ENCODE measurements at places on chromosomes 4 and X.

DNA sequence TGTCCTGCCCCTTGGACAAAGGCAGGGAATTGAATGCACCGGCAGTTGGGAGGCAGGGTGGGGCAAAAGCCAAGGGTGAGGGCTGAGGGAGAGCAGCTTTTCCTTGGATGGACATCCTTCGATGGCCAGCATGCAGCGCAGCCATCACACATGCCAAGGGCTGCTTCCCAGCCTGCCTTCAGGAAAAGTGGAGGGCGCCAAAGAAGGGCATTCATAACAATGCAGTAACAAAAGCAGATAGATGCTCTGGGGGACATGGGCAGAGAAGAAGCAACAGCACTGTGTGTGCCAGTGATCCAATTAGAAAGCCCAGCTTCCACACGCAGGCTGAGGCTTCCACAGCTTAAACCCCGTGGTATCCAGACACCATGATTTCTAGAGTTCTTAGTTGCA is 71.5 kb downstream of the TSPAN5 start:
- DNase-seq = no peak

DNA sequence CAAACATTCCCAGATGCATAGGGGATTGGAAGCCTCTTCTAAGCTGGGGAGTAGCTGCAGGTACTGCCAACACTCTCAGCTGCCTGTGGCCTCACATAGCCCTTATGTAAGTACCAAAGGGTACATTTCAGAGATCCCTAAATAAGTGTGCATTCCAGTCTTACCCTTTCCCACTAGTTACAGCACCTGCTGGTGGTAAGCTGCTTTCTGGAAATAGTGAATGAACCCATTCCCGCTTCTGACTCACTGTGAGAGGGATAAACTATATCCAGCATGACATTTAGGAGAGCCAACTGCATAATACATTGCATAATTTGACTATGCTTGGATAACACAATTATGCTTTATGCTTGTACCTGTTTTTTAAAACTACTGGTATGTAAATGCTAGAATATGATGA is 149.0 kb downstream of the FAM13A start:
- peak; percentile 44 for DNase-seq

- no peak for DNase-seq
Measured at GRCh38 chr4:61407642-61408618, 207.8 kb downstream of the ADGRL3 start.

GRCh38 chr4:3250438-3250955 is 1.5 kb downstream of the MSANTD1 start:
- no peak for DNase-seq

DNA sequence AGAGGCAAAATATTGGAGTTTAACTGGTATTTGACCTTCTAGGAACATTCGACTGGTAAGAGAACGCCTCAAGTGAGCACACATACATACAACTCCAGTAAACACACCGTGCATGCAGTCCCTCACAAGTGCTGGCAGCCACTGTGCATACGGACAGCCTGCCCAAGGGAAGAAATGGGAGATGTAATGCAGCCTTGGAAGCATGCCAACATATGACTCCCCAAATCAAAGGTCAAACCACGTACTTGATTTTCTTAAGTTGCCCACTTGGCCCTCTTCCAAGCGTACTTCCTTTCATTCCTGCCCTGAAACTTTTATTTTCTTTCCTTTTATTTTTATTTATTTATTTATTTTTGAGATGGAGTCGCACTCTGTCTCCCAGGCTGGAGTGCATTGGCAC is 206.6 kb downstream of the SPRY1 start:
- peak; percentile 25 for DNase-seq

- DNase-seq = peak; percentile 64
Measured at GRCh38 chr4:176383273-176384077, 63.7 kb downstream of the SPCS3 start.

DNA sequence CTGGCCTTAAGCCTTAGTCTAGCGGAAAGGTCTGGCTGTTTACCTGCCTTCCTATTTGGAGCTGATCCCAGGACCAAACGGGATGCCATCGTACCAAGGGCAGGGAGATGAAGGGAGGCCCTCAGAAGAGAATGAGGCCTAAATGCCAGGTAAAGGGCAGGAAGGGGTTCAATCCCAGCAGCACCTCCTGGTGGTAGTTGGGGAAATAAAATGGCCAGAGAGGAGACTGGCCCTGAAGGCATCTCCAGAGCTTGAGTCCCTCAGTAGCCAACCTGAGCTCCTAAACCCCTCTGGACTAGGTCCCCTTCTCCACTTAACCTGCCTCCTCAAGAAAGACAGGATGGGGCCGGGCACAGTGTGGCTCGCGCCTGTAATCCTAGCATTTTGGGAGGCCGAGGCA is 53.7 kb downstream of the KDM5C start:
- no peak for DNase-seq

- DNase-seq = no peak
Measured at GRCh38 chr4:675980-676870, 1.9 kb downstream of the MYL5 start.

DNA sequence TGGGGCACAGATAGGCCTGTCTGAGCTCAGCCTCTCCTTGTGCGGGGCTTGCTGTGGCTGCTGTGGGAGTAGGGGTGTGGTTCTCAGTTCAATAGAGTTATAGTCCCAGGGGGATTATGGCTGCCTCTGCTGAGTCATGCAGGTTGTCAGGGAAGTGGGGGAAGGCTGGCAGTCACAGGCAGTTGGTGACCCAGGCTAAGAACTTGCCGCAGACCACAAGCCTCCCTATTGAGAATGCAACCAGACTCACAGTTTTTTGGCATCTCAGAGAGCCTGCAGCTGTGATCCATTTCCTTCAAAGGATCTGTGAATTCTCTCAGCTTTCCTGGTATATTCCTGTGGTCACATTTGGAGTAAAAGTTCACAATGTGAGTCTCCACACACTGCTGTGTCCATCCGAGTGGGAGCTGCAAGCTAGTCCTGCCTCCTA is 364.9 kb downstream of the ZNF674 start:
- DNase-seq = peak; percentile 70

DNA sequence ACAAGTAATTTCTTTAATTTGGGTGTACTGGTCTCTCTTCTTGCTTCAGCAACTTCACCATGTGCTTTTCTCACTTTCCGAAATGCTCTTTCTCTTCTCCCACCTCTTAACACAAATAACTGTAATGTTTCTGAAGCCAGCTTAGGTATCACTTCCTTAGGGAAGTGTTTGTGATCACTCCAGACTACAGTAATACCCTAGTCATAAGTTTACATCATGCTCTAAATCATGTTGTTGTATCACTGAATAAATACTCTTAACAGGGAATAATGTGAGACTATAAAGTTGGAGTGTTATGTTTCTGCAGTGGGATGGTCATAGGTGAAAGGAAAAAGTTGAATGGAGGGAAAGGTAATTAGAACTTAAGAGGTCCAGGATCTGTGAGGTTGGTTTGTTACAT is 712.3 kb downstream of the C4orf33 start:
- DNase-seq = no peak

DNA sequence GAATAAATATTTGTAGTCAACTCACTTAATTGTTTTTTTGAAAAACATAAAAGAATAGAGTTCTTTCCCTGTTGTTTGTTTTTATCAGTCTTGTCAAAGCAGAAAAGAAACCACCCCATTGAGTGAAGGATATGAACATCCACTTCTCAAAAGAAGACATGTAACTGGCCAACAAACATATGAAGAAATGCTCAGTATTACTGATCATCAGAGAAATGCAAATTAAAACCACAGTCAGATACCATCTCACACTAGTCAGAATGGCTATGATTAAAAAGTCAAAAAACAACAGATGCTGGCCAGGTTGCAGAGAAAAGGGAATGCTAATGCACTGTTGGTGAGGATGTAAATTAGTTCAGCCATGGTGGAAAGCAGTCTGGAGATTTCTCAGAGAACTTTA is 326.1 kb upstream of the EMCN start:
- no peak for DNase-seq

GRCh38 chr4:144782345-144782744 is 136.4 kb downstream of the HHIP start:
- DNase-seq = peak; percentile 22

DNA sequence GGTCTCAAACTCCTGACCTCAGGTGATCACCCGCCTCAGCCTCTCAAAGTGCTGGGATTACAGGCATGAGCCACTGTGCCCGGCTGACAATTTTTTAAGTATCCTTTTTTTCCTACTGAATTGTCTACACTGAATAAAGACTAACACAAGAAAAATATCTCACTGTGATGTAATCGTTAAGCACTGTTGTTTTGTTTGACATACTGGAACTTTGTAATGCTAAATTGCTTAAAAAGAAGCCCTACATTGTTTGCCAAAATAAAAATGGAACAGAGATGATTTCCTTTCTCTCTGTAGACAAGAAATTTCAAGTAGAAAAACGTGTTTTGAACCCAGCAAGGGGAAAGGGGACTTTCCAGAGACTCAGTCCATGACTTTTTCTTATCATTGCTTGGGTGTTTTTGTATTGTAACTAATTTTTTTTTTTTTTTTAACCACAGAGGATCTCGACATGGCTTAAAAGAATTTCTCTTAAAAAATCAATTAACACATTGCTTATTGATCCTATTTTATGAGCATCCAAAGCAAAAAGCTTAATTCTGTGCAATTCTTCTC is 74.9 kb downstream of the TMEM156 start:
- DNase-seq = no peak

DNA sequence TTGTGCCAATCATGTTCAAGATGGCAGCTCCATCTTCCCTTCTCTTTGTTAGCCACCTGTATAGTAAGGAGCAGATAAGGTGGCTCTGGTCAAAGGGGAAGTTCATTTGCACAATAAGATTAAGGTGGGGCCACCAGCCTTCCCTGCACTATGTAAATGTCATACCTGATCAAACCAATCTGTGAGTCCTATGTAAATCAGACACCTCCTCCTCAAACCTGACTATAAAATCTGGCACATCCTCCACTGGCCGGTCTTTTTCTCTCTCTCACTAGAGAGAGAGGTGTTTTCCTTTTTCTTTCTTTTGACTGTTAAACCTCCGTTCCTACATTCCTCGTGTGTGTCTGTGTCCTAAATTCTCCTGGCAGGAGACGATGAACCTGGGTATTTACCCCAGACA is 572.5 kb upstream of the AADAT start:
- no peak for DNase-seq

DNA sequence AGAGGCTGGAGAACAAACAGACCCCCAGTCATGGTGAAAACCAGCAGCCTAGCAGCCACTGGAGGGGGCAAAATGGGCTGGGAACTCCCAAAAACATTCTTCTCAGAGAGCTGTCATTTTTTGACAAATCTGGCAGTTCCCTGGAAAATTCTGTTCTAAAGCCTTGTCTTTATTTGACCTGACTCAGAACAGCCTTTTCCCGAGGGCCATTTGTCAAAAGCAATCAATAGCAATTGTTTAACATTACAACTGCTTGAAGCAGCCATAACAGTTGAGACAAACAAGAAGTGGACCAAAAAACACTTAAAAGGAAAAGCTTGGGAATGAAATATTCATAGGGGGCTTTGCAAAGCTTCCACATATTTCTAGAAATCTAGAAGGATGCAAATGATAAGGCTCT is 39.6 kb downstream of the SOWAHB start:
- DNase-seq = no peak

- peak; percentile 48 for DNase-seq
Measured at GRCh38 chr4:158729716-158730559, 6.7 kb upstream of the PPID start.

- DNase-seq = no peak
Measured at GRCh38 chr4:86957215-86957614, 22.4 kb downstream of the AFF1 start.

DNA sequence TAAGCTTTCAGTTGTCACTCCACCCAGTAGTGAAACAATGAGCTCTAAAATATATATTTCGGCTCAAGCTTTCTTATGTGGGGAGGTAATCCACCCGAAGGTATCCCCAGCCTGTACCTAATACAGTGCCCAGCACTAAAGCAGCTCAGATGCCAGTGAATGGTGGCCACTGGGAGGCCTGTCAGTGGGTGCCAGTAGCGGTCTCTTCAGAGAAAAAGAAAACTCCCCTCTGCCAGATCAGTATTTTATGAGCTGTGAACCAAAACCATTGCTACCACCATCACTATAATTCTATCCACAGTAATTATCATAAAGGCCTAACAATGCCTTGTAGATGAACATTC is 835 bp upstream of the NFKB1 start:
- peak; percentile 10 for DNase-seq

DNA sequence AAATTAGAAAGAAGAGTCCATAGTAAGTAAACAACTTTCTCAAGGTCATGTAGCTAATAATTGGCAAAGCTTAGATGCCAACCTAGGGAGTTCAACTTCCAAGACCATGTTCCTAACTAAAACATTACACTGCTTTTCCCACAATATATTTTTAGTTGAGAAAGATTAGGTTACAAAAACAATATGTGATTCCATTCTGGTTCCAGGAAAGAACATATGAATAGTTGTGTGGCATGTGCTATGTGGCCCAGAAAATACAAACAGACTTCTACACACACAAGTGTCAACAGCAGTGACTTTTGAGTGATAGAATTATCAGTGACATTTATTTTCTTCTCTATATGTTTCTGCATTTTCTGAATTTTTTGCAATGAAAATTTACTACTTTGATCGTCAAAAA is 62.7 kb upstream of the EDNRA start:
- DNase-seq = no peak

GRCh38 chrX:129534816-129535578 is 5.1 kb upstream of the OCRL start:
- peak; percentile 35 for DNase-seq

DNA sequence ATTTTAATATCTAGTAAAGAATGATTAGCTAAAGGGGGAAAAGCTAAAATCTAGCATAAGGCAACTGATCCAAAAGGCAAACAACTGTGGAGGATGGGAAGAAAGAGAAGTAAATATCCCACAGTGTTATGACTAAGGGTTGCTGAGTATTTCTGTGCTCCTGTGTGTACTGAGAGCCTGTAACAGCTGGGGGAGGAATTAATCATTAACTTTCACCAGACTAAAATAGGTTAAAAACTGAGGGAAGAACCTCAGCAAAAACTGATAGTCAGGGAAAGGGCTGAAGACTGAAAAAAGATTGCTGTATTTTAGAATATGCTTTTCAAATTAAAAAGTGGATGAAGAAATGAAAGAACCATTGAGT is 365.9 kb downstream of the CXXC4 start:
- DNase-seq = no peak

GRCh38 chr4:3417448-3417847 is 24.3 kb upstream of the HGFAC start:
- DNase-seq = no peak

DNA sequence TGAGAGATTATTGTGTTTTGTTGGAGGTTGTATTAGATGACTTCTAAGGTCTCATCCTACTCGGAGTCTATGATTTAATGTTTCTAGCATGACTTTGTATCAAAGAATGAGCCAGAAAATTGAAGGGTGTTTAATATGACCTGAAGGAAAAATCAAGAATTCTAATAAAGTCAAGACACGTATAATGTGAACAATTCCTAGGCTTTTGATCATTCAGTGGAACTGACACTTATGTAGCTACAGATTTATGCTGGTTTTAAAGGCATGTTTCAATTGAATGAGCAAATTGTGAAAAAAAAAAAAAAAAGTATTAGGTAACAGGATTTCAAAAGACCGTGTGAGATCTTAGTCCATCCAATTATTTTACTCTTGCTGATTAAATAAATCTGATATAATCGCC is 64.9 kb downstream of the GRID2 start:
- DNase-seq = no peak
